ENCODE measurements at places on chromosomes 7 and 10.

GRCh38 chr10:119919826-119920225 lies 27.3 kb downstream of the SEC23IP start:
- no peak for DNase-seq

GRCh38 chr7:8592167-8592566 lies 158.8 kb downstream of the NXPH1 start:
- DNase-seq, result no peak

- no peak for DNase-seq
These were observed 35.4 kb upstream of the ZNF107 start for GRCh38 chr7:64630496-64630895.

GRCh38 chr10:34121125-34121753 lies 693.9 kb downstream of the PARD3 start:
- DNase-seq, result no peak

DNA sequence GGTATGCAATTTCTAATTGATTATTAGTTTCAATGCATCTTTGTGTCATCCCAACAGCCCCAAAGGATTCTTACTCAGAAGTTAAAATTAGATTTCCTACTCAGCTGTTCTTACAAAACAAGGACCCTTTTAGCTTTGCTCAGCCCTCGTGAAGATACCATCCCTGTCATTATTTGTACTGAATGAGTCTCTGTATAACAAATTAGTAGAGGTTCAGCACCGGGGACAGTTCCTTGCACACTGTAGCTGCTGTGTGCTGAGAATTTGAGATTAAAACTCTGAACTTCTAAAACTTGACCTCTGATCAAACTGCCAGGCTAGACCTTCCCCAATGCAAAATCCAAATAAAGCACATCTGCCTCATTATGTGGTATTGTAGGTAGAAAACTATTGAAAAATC lies 299.1 kb downstream of the LHFPL3 start:
- no peak for DNase-seq

DNA sequence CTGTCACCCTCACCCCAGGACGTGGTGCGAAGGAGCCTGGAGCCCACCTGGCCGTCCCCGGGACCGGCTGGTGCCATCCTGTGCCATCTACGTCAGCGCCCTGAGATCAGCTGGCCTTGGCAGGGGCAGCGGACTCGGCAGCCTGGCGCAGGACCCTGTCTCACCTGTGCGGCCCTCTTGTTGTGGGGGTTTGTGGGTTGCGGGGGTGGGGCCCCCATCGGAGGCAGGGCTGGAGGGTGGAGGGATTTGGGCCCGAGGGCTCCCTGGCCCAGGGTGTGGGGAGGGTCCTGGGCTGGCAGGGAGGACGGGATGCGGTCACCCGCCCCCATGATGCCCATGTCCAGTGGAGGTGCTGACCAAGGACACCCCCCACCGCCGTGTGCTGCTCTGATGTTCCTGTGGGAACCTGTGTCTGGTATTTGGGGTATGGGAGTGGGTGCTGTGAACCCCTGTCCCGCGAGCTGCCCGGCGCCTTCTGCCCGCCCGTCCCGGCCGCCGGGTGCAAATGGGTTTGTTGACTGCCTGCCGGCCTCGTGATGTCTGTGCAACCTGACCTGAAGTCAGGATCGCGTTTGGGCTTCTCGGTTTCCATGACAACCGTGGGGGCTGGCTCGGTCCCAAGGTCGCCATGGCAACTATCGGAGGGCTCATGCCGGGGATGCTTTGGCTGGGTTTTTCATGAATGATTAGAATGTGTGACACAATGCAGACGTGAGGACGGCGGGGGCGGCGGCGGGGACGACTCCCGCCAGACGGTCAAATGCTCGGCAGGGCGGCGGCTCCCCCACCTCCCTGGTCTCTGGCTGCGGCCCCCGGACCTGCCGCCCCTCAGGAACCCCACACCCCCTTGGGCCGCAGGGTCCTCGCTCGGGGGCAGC lies 7.3 kb downstream of the MAFK start:
- no peak for DNase-seq

- no peak for DNase-seq
These were observed 12.7 kb upstream of the AKR1B10 start for GRCh38 chr7:134514663-134515062.

DNA sequence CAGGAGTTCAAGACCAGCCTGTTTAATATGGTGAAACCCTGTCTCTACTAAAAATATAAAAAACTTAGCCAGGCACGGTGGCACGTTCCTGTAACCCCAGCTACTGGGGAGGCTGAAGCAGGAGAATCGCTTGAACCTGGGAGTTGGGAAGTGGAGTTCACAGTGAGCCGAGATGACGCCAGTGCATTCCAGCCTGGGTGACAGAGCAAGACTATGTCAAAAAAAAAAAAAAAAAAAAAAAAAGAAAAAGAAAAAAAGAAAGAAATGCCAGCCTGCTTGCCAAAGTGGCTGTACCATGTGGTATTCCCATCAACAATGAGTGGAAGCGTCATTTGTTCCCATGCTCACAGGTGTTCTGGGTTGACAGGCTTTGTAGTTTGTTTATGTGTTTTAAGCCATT lies 43.3 kb upstream of the NPTX2 start:
- DNase-seq, result no peak

GRCh38 chr7:44084701-44085100 lies 2.4 kb upstream of the POLM start:
- no peak for DNase-seq

DNA sequence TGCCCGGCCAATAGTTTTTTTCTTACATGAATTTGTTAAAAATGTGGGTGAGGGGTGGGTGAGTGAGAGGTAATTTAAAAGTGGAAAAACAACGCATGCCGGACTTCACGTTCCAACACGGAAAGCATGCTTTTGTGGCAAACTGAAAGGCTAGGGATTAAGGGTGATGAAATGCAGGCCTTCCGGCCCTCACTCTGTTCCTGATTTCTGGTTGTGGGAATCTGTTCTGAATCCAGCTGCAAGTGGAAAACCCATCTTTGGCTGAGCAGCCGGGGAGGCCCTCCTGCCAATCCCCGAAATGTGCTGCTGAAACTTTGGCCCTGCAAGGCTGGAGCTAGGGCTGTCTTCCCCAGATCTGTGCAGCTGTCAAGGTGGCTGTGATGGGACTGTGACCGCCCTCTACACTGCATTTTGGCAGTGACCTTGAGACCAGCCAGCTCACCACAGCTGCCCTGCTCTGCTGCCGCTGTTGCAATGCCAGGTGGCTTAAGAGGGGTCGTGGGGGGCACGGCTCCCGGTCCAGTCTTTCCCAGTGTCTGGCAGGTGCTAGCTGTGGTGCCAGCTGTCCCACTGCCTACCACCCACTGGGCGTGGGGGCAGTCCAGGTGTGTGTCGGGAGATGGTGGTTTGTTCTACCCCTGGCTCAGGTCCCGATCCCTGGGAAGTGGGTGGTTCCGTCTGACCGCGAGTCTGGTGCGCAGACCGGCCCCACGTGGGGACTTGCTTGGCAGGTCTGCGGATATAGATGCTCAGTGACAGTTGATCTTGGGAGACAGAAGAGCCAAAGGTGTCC lies 39.0 kb downstream of the TET1 start:
- DNase-seq, result no peak

GRCh38 chr7:28036696-28037095 lies 143.9 kb downstream of the JAZF1 start:
- no peak for DNase-seq

- DNase-seq, result no peak
These were observed 33.9 kb downstream of the ANXA8 start for GRCh38 chr10:47449979-47450378.

DNA sequence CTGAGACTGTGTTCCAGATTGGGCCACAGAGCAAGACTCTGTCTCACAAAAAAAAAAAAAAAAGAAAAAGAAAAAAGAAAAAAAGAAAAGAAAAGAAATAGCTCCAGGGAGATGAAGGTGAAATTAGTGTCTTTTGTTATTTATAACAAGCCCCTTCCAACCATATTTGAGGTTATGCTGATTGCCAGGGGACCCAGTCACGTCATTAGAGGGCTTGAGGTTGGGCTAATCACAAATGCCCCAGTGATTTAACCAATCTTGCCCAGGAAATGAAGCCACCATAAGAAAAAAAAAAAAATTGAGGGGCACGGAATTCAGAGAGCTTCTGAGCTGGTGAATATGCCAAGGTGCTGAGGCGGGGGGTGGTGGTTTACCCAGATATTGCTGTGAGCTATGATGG lies 11.3 kb upstream of the RNF216 start:
- DNase-seq, result no peak

- DNase-seq, result no peak
These were observed 36.3 kb downstream of the CHN2 start for GRCh38 chr7:29230871-29231345.

DNA sequence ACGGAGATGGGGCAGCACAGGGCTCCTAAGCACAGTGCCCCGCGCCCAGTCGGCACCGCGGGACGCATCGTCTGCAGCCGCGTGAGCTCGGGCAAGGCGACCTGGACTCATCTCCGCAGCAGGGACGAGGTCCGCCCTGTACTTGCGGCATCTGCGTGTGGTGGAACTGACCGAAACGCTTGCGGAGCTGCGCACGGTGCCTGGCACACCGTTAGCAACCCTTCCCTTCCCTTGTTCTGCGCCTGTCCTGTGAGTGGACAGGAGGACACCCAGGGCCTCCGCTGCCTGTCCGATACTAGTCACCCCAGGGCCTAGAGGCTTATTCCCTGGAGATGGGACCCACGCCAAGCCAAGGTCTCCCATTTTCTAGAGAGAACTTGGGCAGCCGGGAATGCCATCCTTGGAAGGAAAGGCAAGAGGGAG lies 98.5 kb downstream of the WDR11 start:
- DNase-seq, result no peak

DNA sequence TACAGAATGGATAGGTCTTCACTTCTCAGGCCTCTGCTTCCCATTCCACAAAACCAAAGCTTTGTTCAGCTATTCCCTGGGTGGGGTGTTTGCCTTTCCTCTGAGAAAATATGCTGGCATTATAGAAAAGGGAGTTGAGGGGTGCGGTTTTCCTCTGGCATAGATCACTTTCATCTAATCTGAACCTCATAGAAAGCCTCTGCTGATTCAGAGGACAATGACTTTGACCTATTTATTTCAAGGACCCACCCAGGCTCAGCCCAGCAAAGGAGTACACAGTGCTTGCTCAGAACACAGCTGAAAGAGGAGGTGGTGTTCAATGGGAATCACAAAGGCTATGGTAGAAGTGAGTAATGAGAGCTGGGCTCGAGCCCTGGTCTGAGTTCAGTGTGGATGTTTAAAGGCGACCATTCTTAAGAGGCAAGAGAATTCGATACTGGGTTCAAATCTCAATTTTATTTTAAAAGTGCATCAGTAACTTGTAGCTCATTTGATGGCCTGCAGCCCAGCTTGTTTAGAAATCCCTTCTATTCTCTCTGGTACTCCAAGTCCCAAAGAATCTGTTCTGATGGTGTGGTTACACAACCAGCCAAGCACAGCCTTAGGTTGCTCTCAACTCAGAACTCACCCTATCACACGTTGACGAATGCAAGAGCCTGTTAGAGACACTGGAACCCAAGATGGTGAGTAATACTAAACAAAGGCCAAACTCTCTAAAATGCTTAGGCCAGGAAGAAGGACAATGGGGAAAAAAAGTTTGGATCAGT lies 1012.8 kb downstream of the LRMDA start:
- DNase-seq, result no peak

DNA sequence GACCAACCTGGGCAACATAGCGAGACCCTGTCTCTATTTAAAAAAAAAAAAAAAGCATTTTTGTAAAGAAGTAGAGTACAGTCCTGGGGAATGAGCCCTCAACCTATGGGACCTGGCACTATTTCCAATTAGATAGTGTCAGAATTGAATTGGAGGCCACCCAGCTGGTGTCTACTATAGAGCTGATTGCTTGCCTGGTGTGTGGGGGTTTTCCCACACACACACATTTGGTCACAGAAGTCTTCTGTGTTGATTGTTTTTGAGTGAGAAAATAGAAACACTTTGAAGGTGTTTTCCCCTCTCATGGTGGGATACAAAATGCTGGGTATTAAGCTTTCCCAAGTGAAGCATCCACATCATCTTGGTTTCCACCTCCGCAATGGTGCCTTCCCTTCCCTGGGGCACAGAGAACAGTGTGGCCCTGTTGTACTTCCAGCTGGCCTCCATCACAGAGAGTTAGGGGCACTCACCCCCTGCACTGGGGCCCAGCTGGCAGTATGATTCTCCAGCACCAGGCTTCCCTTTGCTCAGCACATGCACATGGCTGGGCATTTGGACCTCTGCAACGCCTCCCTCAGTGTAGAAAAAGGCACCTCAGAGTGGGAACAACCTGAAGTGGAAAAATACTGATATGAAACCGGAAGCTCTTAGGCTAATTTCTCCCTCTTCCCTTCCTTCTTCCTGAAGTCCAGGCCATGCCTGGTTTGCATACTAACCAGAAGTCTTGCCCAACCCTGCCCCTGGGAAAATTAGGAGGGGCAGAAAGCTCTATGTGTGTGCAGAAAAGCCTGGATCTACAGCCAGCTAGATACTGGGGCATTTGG lies 10.7 kb upstream of the NFKB2 start:
- DNase-seq, result no peak

- no peak for DNase-seq
These were observed 5.0 kb downstream of the PGAM2 start for GRCh38 chr7:44060091-44060947.

- DNase-seq, result no peak
These were observed at the start of gene LOXL4 for GRCh38 chr10:98267894-98268693. Gene LOXL4 (minus strand): TSS chr10:98268194. CDS start chr10:98263019, 5,175 bp downstream.

DNA sequence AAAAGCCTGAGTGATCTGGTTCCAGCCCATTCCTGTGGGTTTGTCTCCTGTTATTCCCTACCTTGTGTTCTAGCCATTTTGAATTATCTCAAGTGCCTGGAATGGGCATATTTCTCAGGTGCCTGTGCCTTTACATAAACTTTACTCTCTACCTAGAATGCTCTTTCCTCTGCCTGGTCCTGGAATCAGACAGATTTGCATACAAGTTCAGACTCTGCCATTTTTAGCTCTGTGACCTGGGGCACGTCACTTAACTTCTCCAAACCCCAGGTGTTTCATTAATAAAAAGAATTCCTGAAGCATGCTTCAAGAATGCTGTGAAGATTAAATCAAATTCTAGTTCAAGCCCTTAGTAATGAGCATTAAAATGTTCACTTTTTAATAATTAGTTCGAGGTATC lies 7.8 kb downstream of the DCLRE1A start:
- no peak for DNase-seq

- DNase-seq, result no peak
These were observed 15.8 kb upstream of the BNIP3 start for GRCh38 chr10:131997366-131998049.

GRCh38 chr10:114453576-114453975 lies 49.3 kb upstream of the AFAP1L2 start:
- no peak for DNase-seq

GRCh38 chr10:73517166-73517888 lies 21.5 kb upstream of the PPP3CB start:
- no peak for DNase-seq

DNA sequence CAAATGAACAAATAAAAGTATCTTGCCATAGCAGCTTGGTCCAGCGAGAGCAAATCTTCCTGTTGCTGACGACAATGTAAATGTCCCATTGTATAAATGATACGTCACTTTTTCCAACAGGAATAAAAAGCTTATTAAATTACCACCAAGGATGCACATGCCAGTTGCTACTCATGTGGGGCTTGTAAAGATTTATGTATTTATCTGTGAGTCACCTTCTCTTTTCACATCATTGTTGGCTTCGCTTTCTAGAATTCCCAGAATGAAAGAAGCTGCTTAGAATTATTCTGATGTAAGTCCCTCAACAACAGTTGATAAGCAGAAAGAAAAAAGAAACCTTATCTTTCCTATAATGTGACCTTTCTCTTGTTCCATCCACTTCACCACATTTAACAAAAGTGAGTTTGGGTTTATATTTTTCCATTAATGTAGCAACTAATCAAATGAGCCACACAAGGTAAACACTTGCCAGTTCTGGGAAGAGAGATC lies 22.4 kb downstream of the DNAJC12 start:
- no peak for DNase-seq

GRCh38 chr7:132895231-132895630 lies 186.7 kb downstream of the CHCHD3 start:
- no peak for DNase-seq
